Activated gamma-delta T cell treated with anti-CD3 and anti-CD28 coated beads, Interleukin-2, amount 50 U/mL, for 16 hours (primary cell): ENCODE measurements at places on chromosomes 2 and 18.

GRCh38 chr2:152372438-152372984, 37.5 kb downstream of the FMNL2 start:
- DNase-seq, result no peak

GRCh38 chr18:57258131-57258777, 94.1 kb upstream of the ST8SIA3 start:
- no peak for DNase-seq

- no peak for DNase-seq
These were observed 18.7 kb upstream of the REL start for GRCh38 chr2:60862642-60863041.

DNA sequence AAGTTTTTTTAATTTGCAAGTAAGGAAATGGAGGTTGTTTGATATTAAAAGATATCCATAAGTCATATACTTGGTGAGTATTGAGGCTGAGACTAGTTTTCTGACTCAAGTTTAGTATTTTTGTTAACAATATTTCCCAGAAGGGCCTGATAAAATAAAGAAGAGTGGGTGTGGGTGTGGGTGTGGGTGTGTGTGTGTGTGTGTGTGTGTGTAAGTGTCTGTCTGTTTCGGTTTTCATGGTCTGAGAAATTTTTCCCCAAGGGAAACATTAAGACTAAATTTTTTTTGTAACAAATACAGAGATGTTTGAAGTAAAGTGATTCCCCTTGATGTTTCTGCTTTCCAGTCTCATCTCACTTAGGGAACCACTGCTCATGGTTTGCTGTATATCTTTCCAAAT, 36.5 kb downstream of the PPM1B start:
- no peak for DNase-seq

DNA sequence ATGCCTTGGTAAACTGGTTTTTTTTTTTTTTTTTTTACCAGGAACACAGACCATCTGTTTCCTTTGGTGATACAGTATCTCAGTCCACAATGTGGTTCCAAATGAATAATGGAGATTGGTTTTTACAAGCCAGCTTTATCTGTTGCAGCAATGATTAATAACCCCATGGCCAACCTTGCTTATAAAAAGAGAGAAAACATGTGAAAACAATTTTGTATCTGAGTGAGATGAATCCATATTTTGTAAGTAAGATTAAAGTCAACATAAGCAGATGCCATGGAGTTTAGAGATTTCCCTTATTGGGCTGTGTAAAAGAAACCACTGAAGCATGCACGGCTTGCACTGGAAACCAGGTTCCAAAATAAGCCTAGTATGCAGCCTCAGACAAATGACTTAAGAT, 108.6 kb upstream of the CNTNAP5 start:
- no peak for DNase-seq

- no peak for DNase-seq
These were observed 104.0 kb downstream of the ZNF516 start for GRCh38 chr18:76391038-76391437.

- no peak for DNase-seq
These were observed 2.6 kb upstream of the HNRNPLL start for GRCh38 chr2:38605298-38605830.

- DNase-seq, result no peak
These were observed 40.4 kb downstream of the PLEKHM3 start for GRCh38 chr2:207984765-207985480.

- no peak for DNase-seq
These were observed 120.2 kb upstream of the ZNF516 start for GRCh38 chr18:76615065-76615733.

GRCh38 chr2:41764131-41764530, 283.7 kb upstream of the PKDCC start:
- no peak for DNase-seq

GRCh38 chr2:7356909-7357584, 439.8 kb downstream of the RNF144A start:
- no peak for DNase-seq

DNA sequence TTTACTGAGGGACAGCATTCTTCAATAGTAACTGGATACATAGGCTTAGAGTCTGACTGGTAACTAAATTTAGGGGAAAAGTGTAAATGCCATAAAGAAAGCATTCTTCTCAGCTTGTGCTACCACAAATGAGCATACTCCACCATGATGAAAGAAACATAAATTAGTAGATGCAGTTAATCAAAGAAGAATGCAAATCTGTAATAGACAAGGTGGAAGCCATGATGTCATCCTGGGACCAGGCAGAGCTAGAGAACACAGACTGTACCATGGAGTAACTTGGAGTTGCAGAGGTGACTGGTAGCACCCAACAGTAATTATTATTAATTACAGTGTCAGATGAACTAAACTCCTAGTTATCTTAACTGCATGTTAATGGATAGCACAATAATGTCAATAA, 51.7 kb downstream of the RBKS start:
- no peak for DNase-seq

DNA sequence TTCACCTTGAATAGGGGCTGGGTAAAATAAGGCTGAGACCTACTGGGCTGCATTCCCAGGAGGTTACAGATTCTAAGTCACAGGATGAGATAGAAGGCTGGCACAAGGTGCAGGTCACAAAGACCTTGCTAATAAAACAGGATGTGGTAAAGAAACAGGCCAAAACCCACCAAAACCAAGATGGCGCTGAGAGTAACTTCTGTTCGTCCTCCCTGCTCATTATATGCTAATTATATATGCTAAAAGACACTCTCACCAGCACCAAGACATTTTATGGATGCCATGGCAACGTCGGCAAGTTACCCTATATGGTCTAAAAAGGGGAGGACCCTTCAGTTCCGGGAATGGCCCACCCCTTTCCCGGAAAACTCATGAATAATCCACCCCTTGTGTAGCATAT, 711.5 kb upstream of the KLHL29 start:
- no peak for DNase-seq
